ENCODE measurements at places on chromosomes 3 and 15.

DNA sequence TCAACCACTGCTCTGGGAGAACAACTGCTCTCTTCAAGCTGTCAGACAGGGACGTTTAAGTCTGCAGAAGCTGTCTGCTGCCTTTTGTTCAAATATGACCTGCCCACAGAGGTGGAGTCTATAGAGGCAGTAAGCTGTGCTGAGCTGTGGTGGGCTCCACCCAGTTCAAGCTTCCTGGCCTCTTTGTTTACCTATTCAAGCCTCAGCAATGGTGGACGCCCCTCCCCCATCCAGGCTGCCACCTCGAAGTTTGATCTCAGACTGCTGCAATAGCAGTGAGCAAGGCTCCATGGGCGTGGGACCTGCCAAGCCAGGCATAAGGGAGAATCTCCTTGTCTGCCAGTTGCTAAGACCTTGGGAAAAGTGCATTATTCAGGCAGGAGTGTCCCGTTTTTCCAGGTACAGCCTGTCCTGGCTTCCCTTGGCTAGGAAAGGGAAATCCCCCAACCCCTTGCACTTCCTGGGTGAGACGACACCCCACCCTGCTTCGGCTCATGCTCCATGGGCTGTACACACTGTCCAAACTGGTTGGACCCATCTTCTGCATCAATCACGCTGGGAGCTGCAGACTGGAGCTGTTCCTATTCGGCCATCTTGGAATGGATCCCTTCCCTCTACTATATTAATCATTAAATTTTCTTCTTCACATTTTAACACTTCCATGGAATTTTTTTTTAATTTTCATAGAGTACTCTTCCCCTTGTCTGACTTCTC lies 167.0 kb upstream of the UBE2E2 start:
- DNase-seq = no peak

DNA sequence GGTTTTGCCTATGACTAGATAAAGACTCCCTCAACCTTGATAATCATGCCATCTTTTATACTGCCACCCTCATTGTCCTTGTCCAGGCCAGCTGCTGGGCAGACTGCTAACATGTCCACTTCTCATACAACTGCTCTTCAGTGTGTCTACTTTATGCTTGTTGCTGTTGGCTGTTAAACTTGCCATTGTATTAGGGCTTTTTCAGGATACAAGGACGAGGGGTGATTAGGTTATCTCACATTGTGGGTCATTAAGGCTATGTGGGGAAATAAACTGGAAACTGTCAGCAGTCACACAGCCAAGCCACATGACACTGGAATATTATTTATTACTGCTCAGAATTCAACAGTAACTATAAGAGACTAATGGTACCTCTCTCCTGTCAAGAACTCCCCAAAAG lies 36.1 kb downstream of the STARD9 start:
- DNase-seq = no peak

DNA sequence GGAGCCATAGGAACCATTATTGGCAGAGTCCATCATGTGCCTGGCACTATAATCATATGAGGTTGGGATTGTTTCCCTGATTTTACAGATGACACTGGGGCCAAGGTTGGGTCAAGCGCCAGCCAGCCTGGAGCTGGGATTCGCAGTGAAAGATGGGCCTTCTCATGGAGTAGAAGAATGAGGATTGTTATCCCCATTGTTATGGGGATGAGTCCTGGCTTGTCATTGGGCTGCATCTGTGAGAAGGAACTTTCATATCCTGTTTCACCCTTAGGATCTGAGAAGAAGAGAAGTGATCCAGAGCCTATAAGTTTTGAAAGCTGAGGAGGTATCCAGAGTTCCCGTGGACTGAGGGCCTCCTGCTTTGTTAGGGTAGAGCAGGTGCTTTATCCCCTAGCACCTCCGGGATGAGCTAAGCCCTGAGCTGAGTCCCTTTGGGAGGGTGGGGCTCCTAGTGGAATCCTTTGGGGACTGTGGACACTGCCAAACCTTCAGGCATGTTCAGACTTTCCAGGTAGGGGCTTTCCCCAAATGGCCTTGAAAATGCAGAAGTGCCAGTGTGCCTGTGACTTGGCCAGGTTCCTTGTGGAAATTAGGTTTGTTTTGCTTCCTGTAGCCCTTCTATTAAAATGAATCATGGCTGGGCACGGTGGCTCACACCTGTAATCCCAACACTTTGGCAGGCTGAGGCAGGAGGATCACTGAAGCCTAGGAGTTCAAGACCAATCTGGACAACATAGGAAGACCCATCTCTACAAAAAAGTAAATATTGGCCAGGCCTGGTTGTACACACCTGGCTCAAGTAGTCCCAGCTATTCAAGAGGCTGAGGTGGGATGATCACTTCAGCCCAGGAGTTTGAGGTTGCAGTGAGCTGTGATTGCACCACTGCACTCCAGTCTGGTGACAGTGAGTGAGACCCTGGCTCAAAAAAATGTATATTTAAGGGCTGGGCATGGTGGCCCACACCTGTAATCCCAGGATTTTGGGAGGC lies 30.2 kb upstream of the BSN start:
- no peak for DNase-seq

GRCh38 chr15:86863226-86863915 lies 783.7 kb downstream of the AGBL1 start:
- DNase-seq = no peak

DNA sequence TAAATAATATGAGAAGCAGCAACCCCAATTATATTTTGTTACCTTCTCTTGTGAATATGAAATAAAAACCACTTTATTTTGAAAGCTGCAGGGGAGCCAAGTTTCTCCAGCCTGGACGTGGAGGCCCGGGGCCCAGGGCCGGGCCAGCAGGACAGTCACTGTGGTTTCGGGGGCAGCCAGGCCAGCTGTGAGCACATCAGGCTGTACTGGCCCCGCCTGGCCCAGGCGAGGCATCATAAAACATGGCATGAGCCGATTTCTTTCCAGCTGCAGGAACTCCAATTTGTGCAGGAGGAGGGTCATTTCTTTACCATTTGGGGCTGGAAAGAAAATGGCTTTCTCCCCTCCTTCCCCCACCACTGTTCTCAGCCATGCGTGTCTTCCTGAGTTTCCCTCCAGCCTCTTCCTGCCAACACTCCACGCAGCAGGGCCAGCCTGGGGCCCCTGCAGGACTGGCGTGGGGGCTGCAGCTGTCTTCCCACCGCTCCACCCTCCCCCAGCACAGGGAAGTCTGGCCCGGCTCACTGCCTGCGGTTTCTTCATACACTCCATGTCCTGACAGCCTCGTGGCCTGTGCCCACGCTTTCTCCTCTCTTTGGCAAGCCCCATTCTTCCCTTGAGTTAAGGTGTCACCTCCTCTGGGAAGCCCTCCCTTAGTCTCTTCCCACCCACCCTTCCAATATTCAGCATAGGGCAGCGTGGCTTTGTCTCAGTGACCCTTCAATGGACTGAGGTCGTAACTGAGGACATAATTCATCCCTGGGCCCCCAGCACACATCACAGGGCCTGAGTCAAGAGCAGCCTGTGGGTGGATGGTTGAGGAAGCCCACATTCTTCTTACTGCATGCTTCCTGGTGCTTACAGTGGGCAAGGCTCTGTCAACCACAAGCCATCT lies 135.8 kb downstream of the CHSY1 start:
- DNase-seq = peak; percentile 70

DNA sequence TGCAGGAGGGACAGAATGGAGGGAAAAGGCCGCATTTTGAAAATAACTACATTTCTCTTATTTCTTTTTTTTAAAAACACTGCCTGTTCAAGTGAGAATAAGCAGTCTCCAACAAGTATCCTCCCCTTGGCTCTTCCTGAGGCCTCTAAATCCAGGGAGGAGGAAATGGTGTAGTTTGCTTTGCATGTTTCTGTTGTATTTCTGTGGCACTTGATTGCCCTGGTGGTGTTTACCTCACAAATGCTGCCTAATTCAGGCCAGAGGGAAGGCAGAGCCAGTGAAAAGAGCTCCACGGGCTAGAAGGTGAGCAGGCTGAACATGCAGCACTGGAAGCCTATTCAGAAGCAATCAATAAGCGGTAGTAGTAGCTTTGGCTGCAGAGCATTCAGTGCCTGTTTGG lies 149.3 kb upstream of the ATP11B start:
- no peak for DNase-seq

DNA sequence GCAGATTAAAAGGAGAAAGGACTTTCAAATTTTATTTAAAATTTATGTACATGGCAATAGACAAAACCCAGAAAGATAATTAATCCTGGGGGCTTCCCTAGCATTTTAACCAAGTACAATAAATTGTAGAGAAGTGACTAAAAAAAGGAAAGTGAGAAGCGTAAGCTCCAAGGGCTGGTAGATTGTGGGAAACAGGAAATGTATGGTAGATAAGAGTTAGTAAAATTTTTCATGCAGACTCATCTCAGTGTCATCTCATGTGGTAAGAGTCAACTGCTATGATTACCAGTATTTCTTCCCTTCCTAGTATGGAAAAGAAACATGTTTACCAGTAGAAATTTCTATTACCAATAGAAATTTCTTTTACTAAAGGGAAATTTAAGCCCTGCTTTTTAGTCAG lies 464.3 kb upstream of the AGTR1 start:
- DNase-seq = peak; percentile 18

DNA sequence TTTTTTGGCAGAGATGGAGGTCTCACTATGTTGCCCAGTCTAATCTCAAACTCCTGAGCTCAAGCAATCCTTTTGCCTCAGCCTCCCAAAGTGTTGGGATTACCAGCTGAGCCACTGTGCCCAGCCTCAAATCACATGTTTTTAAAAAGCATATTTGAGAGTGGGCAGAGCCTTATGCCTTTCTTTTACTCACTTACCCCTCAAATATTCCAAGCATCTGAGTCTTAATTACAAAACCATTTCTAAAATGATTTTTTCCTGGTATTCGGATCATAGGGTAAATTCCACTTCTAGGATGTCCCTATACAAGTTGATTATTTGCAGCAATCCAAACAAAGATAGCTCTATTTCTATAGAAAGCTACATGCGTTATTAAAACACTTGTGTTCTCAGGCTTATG lies 106.1 kb downstream of the RFTN1 start:
- DNase-seq = no peak

GRCh38 chr3:50585919-50586762 lies 16.8 kb downstream of the HEMK1 start:
- no peak for DNase-seq

- no peak for DNase-seq
Measured at GRCh38 chr3:10002951-10003350, 16.3 kb upstream of the EMC3 start.

DNA sequence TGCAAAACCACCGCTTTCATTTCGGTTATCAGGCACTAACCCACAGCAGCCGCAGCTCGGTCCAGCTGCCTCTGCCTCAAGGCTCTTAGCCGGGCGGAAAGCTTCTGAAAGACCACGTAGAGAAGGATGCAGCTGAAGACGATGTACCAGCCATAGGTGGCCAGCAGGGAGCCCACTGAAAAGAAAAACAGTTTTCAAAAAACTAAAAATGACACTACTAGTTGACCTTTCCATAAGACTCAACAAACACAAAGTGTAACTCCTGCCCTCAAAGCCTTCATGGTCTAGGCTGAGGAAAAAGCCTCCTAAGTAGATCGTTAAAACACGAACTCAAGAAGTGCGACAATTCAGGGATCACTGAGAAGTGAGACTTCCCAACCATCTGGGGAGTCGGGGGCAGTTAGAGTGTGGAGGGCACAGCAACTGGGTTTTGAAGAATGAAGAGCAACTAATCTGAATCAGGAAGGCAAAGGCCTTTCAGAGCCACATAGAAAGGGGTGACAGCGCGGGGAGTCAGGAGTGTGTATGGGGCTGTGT lies 716 bp downstream of the SELENOS start:
- peak; percentile 68 for DNase-seq

DNA sequence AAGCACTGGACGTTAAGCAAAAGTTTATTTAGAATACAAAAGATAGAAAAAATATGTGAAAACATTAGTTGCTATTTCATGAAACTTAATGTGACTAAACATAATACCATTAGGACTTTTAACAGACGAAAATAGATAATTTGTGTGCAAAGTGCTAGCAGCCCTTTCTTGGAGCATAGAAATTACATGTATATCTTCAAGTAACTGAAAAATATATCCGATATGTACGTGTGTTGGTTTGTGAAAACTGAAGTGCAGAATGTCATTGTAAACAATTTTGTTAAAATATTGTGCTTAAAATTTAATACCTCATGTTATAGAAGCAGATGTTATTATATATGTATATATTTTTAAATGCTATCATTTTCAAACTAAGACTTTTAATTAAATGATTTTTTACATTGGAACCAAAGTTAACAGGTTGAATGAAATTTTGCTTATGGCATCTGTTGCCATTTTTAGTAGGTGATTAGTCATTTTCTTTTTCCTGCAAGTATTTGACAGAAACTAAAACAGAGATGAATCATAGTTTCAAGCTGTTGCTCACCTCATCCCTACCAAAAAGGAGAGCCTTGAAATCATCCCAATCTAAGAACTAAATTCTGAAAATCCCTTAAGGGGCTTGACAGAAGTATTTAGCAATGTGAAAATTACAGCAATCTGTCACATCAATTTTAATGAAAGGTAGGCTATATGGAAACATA lies 334.8 kb downstream of the NAALADL2 start:
- no peak for DNase-seq

- DNase-seq = no peak
Measured at GRCh38 chr15:96882121-96882772, 551.7 kb downstream of the NR2F2 start.

DNA sequence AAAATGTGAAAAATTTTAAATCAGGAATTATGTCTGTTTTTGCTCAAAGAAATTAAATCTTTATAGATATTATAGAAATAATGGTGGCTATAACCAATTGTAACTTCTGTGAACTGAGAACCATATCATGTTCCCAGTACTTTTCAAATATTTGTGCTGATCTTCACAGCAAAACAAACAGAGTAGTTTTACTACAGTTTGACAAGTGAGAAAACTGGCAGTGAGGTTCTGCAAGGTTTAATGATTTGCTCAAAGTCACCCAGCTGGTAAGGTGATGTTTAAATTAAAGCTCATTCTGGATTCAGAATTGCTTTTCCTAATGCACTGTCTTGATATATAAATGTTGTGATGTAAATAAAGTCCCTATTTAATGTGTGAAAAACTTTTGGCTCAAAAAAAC lies 22.0 kb upstream of the SPTSSB start:
- no peak for DNase-seq

DNA sequence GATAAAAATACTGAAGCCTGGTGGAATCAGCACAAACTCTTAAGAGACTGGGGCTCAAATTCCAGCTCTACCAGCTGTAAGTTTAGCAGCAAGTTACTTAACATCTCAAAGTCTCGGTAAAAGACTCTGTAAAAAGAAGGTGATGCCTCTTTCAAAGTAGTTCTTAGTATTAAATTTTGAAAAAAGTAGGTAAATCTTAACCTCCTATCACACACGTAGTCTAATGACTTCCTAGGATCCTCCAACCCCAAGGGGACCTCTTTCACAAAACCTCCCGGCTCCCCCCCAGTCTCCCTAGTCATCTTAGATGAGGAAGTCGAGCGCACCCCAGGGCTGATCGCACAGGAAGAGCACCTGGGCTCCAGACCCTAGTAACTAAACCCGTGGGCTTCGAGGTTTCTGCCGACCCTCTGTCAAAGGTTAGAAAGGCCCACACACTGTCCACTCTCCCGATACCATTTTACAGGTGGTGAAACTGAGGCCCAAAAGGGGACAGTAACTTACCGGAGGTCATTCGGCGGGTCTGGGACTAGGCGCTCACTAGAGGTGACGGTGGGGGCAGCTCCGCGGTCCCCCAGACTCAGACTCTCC lies 427 bp downstream of the MBD4 start:
- peak; percentile 57 for DNase-seq

Measured in Kasumi-1 (cell line).